ENCODE measurements at places on chromosomes 12 and 14.

GRCh38 chr12:124174451-124175348 is 120.2 kb upstream of the RFLNA start:
- DNase-seq = no peak

DNA sequence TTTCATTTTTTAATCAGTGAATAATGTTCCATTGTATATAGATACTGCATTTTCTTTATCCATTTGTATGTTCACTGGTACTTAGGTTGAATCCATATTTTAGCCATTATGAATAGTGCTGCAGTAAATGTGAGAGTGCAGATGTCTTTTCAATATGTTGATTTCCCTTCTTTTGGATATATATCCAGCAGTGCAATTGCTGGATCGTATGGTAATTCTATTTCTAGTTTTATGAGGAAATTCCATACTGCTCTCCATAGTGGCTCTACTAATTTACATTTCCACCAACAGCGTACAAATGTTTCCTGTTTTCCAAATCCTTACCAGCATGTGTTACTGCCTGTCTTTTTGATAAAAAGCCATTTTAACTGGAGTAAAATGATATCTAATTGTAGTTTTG is 288.5 kb upstream of the GARIN2 start:
- no peak for DNase-seq

- DNase-seq = no peak
Observed at GRCh38 chr12:75944097-75944904, 87.3 kb downstream of the PHLDA1 start.

GRCh38 chr14:25055992-25056687 is 6.2 kb upstream of the STXBP6 start:
- no peak for DNase-seq

Data from DND-41 (cell line).